Right hindlimb (tissue), 1 donor: ENCODE measurements at places on chromosomes 3 and 15.

DNA sequence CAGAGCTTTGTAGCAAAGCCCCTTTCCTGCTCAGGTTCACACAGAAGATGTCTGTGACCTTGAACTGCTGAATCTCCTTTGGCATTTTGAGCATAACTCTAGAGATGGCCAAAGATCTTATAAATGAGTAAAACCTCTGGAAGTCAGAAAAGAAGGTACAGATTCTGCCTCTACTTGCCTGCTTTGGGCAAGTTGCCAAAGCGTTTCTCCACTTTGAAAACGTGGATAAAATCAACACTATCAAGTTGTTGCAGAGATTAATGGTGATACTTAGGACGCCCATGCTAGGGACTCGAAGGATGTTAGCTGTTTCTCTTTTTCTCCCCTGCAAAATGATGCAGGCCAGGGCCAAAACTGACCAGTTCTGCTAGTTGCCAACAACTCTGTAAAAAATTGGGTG lies 68.0 kb upstream of the CMTM7 start:
- DNase-seq, result no peak

DNA sequence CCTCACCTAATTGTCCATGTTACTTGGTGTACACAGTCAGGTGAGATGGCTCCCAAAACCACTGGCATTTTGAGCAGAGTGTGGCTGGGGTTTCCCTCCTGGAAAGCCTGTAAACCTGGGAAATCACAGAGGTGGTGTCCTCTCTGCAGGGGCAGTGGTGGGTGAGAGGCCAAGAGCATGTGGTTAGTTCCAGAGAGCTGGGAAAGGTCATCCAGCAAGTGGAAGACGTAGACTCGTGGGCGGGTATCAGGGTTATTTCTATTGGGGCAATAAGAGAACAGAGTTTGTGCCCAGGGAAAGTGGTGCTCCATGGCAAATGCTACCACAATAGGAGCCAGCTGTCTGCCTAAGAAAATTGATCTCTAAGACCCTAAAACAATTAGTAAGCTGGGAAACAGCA lies 44.6 kb upstream of the LIMD1 start:
- DNase-seq, result no peak

DNA sequence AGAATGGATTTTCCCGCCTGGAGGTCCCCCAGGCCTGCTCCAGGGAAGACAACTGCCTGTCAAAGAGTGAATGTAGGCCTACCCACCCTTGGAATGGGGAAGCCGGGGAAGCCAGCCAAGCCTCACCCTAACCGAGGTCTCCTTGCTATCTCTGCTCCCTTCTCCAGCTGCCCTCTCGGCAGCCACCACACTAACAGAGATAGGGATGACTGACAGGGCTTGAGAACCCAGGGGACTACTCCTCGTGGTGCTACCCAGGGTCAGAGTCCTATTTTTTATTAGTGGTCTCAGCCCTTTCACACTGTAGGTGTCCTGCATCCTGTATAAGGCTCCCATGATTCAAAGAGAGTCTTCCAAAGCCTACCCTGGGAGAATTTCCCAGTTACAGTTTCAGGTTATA lies 160.6 kb upstream of the CHRM5 start:
- no peak for DNase-seq

DNA sequence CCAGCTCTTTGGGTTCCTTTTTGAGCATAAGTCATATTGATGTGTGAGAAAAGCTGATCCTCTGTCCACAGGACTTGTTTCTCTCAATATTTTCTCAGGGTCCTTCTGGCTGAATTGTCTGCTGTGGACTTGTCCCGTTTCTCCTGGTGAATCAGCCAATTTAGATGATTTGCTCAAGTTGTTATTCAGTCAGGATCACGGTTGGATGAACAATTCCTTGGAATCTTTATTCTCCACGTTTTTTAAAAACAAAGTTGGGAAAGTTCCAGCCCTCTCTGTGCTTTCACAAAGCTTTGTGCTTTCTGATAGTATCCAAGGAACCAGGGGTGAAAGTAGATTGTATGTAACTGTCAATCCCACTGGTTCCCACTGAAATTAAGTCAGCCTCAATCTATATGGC lies 61.3 kb downstream of the LRRC3B start:
- DNase-seq, result no peak

DNA sequence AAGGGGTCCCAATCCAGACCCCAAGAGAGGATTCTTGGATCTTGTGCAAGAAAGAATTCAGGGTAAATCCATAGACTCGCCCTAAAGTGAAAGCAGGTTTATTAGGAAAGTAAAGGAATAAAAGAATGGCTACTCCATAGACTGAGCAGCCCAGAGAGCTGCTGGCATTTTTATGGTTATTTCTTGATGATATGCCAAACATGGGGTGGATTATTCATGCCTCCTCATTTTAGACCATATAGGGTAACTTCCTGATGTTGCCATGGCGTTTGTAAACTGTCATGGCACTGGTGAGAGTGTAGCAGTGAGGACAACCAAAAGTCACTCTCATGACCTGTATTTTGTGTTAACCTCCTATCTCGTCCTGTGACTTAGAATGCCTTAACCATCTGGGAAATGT lies 142.2 kb downstream of the DOCK3 start:
- DNase-seq, result no peak

- no peak for DNase-seq
Measured at GRCh38 chr15:45631776-45632175, 3.1 kb upstream of the SQOR start.

DNA sequence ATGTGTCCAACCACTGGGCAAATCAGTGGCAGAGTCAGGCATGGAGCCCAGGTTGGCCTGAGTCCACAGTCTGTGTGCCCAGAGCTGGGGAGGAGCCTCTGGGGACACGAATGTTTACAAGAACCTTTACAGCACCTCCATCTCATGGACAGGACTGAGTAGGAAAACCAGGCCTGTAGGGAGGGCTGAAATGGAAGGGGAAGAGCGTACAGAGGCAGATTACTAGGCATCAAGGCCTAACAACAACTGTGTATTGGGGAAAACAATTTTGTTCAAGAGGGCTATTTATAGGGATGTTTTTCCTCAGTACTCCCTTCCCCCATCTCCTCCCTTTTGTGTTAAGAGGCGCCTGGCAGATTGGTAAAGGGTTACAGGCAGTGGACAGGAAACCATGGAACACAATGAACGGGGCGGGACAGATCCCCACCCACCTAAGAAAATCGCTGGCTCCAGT lies 15.1 kb upstream of the ARHGAP31 start:
- no peak for DNase-seq

- DNase-seq, result no peak
Measured at GRCh38 chr3:32309654-32310242, 71.3 kb downstream of the CMTM8 start.

- DNase-seq, result peak; percentile 41
Measured at GRCh38 chr3:57983734-57984518, 24.3 kb upstream of the FLNB start.

GRCh38 chr3:194046995-194047645 lies 88.8 kb upstream of the HES1 start:
- DNase-seq, result peak; percentile 88

GRCh38 chr3:23735535-23736326 lies 70.0 kb upstream of the UBE2E1 start:
- DNase-seq, result peak; percentile 31

GRCh38 chr3:138684396-138684795 lies 75.8 kb downstream of the FAIM start:
- no peak for DNase-seq

DNA sequence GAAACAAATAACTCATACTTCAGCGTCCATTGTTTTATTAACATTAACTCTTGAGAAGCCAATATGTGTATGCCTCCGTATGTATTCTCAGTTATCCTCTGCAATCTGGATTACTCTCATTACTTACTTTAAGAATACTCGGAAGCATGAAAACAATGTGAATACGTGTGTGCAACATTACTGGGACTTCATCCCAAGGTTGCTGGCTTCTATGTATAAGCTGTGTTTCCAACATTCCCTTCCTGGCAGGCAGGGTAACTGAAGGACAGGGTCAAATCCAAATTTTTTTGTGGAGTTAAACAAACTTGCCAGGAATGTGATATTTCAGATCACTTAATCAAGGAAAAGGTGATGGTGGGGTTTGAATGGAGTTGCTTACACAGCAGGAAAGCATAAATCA lies 34.5 kb upstream of the NR1I2 start:
- DNase-seq, result no peak

DNA sequence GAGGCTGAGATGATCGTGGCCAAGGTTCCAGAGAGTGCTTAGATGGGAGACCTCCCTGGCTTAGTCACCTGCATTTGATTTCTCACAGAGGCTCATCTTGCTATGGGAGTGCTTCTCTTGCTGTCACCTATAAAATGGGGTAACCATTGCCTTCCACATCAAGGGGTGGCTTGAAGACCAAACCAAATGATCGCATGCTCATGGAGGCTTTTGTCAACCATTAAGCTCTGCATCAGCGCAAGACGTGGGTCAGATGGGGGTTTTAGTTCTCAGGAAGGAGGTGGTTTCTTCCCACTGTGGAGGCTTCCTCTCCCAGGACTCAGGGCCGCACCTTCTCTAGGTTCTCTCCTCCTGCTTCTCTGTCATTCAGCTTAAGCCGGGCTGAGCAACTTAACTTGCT lies 27.4 kb upstream of the NOX5 start:
- no peak for DNase-seq

DNA sequence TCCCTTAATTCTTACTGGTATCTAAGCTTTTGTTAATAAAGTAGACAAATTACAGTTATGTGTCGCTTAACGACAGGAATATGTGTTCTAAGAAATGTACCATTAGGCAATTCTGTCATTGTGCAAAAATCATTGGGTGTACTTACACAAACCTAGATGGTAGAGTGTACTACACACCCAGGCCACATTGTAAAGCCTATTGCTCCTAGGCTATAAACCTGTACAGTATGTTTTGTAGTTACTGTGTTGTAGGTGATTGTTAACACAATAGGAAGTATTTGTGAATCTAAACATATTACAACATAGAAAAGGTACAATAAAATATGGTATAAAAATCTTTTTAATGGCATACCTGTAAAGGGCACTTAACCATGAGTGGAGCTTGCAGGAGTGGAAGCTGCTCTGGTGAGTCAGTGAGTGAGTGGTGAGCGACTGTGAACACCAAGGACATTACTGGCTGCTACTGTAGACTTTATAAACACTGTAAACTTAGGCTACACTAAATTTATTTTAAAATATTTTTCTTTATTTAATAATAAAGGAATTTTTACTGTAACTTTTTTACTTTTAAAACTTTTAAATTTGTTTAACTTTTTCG lies 47.4 kb downstream of the FSIP1 start:
- no peak for DNase-seq

DNA sequence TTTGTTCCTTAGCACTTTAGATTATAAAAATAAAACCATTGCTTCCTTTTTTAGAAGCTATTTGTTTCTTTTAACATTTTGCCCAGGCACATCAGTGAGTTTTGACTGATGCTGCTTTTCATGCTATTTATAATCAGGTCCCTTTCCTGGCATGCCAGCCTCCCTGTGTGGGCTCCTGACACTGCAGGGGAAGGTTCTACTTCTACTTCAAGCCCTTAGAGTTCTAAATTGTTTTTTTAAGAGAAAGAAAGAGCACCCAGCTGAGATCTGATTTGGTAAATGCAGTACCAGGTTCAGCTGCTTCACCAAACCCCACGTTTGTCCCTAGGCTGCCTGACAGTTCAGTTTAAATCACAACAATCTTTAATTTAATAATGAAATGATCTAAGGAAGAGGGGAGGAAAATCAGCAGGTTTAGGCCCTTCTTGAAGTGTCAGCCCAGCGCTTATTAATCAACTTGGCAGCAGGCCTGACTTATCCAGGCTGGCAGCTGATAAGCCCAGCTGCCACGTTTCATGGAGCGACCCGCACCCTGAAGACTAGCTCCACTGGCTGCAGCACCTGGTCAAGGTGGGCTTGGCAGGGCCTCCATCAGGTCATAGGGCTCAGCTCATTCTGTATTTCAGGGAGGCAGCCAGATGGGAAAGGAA lies 29.0 kb downstream of the HGD start:
- no peak for DNase-seq
